Aorta (tissue), 5 donors: ENCODE measurements at places on chromosomes 16 and 17. TPM values are rescaled to one million over a fixed set of nuclear protein-coding genes. Genes with fewer than 3 reads are reported as not detected.

Gene TBC1D3
- total RNA-seq, result not detected

DNA sequence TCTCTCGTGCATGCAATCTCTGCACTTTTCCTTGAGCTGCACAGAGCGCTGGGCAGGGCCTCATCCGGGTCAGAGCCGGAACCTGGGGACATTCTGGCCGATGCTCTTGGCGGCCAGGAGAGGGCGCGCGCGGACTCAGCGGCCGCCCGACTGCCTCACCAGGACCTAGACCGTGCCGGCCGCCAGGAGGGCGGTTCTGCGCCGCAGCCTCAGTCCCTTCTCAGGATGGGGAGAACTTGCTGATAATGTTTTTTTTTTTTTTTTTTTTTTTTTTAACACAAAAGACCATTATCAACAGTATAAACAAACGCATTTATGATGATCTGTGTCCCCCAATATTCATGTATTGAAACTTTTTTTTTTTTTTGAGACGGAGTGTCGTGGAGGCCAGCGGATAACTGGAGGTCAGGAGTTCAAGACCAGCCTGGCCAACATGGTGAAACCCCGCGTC lies 8.1 kb upstream of the FLYWCH2 start:
- peak; percentile 93 for DNase-seq

Gene KRT28
- total RNA-seq, result not detected

DNA sequence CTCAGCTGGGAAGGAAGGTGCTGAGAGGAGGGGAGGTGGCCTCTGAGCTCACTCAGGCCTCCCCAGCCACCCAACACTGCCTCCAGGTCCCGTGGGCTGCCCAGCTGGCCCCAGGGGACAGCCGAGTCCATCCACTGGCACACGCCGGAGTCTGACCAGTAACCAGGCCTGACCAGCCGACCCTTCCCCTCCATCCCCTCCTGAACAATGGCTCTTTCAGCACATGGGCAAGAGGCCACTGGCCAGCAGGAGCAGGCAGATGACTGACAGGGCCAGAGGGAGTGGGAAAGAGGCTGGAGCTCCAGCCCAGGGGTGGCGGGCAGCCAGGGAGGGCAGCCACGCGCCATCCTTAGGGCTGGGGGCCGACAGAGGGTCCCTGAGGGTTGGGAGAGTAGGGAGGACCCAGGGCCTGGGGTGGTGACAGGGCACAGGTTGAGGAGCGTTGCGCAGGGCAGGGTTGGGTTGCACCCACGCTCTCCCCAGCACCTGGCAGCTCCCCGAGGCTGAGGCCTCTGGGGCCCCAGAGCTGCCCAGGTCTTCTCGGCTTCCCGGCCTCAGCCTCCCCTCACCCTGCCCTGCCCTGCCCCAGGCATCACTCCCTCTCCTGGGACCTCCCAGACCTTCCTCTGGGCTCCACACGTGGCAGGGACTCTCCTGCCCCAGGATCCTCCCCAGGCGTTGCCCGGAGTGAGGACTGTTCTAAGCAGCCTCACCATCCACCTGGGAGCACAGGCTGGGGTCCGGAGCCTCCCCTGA lies 20.2 kb upstream of the SLC38A10 start:
- DNase-seq, result no peak

Gene CDH13
- total RNA-seq, result 265 TPM

DNA sequence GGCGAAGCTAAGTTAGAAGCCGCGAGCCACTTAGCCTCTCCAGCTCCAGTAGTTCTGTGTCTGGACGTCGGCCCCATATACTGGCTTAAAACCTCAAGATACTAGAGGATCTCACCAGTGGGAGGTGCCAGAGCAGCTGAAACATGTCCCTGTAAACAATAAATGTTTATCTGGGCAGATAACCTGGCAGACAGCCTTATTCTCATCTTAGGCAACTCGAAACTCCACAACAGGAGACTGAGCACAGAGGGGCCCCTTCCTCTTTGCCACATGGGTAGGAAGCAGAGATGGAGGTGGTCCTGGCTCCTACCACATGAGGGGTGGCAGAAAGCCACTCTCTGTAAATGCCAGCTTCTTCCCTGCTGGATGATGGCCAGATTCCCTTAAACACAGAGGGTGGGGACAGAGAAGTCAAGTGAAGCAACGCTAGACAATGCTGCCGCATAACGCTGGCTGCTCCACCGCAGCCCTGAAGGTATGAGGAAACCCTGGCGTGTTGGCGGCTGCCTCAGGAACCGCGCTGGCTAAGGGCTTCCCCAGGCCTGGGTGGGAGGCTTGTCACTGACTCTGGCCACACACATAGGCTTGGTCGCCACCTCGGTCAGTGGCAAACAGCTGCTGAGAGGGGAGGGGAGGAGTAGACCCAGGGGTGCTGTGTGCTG lies 67.9 kb downstream of the HIC1 start:
- peak; percentile 82 for DNase-seq

Gene C1QTNF8
- not detected for total RNA-seq

Gene KRTAP2-3
- not detected for total RNA-seq

Gene TAT
- not detected for total RNA-seq

GRCh38 chr17:69147460-69147859 lies 5.8 kb upstream of the ABCA6 start:
- DNase-seq, result no peak

- DNase-seq, result no peak
Observed at GRCh38 chr16:57096192-57096591, 3.8 kb downstream of the CPNE2 start.

- DNase-seq, result no peak
Observed at GRCh38 chr17:72631949-72632684, 460.4 kb downstream of the SLC39A11 start.

DNA sequence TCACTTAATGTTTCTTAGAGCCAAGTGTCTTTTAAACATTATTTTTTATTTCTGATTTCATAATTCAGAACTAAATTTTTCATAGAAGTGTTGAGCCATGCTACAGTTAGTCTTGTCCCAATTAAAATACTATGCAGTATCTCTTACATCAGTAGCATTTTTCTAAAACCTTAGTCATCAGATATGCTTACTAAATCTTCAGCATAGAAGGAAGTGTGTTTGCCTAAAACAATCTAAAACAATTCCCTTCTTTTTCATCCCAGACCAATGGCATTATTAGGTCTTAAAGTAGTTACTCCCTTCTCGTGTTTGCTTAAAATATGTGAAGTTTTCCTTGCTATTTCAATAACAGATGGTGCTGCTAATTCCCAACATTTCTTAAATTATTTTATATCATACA lies 13.6 kb upstream of the BCAS3 start:
- DNase-seq, result no peak

Gene SMIM36
- not detected for total RNA-seq

GRCh38 chr16:89837014-89837546 lies 8.8 kb downstream of the SPIRE2 start:
- no peak for DNase-seq

GRCh38 chr16:29852654-29853053 lies 10.4 kb downstream of the CDIPT start:
- DNase-seq, result no peak

GRCh38 chr17:65017207-65017774 lies 39.2 kb downstream of the GNA13 start:
- DNase-seq, result no peak

Gene SSTR5
- 0.26 TPM for total RNA-seq

DNA sequence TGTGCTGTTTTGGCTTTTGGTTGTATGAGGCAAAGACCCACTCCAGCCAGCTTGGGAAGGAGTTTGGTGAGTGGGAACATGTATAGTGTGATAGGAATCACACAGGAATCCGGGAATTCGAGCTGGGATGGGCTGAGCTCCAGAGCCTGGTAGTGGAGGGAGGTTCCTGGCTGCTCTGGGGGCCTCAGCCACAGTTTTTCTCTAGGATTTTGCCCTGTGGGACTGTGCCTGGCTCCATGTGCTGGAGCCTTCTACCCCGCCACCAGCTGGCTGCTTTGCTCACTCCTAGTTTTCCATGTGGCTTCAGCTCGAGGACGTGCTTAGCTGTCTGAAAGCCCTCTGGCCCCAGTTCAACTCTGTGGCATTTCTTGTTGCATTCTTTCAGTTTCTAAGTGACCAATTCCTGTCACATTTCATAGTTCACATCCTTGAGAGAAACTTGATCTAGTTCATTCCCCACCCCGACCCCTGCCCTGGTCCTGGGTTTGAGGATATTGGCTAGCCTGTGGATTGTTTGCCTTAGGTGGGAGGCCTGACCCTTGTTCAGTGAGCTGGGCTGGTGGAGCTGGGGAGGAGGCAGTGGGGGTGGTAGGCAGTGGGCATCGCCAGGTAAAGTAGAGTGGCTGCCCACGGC lies 5.0 kb downstream of the SEC14L1 start:
- DNase-seq, result peak; percentile 80

- no peak for DNase-seq
Observed at GRCh38 chr16:22356930-22357634, 17.3 kb downstream of the CDR2 start.

- DNase-seq, result no peak
Observed at GRCh38 chr16:71467810-71468209, 5.8 kb upstream of the ZNF23 start.
